CD4-positive, alpha-beta T cell treated with Interleukin-17A for 4 hours (primary cell): ENCODE measurements at places on chromosomes 1 and 21.

GRCh38 chr21:15749082-15749860 lies 19.5 kb downstream of the USP25 start:
- DNase-seq, result no peak

DNA sequence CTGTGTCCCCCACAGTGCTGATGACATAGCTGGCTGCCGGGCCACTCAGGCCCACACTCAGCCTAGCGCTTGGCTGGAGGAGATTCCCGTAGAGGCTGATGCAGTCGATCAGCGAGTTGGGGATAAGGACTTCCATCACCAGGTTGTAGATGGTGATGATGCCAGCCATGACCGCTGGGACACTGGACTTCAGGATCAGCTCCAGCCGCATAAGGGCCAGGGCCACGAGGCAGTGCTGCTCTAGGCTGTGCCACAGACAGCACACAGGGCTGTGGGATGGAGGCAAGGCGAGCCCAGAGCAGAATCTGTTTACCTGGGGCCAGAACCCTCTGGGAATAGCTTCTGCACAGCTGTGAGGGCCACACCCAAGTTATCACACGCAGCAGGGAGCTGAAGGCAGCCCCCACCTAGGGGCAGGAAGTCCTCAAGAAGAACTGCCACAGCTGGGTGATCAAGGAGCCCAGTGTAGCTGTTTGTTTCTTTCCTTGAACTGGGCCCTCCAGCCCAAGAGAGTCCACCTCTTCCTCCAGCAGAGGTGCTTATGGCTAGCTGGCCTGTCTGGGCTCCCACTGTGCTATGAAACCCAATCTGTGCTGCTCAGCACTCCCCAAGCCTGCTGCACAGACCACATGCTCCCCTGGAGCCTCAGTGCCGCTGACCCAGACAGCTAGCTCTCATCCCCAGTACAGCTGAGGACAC lies 6.2 kb downstream of the SLC2A1 start:
- DNase-seq, result peak; percentile 72

DNA sequence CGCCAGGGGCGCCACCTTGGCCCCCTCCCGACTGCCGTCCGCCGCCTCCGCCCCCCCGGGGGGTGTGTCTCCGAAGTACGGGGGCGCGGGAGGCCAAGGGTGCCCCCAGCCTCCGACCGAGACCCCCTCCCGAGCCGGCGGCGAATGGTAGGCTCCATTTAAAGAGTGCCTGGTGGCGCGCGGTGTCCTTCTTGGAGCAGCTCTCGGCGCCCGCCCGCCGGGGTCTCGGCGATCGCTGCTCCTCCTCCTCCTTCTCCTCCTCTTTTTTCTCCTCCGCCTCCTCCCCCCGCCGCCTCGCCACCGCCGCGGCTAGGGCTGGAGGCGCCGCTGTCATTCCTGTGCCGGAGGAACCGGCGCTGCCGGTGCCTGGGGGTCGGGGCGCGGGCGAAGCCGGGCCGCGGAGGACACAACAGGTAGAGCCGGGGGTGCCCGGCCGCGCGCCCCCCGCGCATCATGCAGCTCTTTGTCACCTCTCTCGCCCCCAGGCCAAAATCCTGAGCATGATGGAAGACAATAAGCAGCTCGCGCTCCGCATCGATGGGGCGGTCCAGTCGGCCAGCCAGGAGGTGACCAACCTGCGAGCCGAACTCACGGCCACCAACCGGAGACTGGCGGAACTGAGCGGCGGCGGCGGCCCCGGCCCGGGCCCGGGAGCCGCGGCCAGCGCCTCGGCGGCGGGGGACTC lies at the start of gene KAZN:
Gene KAZN, plus strand, starts transcription at position 188 of the 685 bp plus-strand sequence.
- DNase-seq, result no peak

DNA sequence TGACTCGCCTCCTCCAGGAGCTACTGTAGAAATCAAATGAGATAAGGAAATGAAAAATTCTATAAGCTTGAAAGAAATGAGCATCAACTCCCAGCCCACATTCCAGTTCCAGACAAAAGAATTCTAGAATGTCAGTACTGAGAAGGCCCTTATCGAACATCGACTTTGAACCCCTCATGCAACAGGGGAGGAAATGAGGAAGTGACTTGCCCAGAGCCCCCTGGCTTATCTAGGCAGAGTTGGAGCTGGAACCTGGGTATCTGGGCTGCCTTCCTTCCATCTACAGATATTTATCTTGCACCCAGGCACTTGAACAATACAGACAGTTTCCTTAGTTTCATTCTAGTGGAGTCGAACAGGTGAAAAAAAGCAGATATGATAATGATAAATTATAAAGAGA lies 22.3 kb downstream of the MECR start:
- DNase-seq, result no peak

GRCh38 chr1:87555366-87555765 lies 226.7 kb downstream of the LMO4 start:
- no peak for DNase-seq

DNA sequence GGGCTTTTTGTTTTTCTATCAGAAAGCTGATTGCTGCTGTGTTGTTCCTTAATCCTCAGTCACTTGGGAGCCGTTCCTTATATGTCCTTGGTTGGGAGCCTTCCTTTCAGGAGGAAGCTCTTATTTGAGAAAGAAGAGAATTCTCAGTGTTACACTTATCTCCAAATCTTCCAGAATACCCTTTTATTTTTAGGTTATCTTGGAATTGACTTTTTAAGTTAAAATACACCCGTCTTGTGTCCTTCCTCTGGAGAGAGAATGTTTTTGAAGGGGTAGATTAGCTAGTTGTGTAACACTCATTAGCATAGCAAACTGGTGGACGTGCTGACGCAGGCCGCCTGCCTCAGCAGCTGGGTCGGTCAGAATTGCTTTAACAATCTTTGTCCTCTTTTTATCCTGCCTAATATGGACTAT lies 42.1 kb downstream of the LRRC8B start:
- DNase-seq, result no peak

DNA sequence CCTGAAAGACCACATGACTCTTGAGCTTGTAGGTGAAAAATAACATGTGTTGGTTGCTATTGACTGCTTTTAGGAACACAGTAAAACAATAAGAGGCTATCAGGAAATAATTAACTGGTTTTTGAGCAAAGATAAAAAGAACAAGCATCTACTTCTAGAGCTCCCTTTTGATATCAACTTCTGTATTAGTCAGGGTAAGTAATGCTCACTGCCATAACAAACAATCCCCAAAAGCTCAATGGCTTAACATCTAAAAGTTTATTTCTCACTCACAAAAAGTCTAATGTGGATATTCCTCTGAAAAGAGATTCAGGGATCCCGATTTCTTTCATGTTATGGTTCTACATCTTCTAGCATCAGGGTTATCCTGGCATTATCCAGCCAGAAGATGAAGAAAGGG lies 25.3 kb upstream of the PROX1 start:
- no peak for DNase-seq

GRCh38 chr1:234628089-234628488 lies 18.1 kb upstream of the IRF2BP2 start:
- no peak for DNase-seq

DNA sequence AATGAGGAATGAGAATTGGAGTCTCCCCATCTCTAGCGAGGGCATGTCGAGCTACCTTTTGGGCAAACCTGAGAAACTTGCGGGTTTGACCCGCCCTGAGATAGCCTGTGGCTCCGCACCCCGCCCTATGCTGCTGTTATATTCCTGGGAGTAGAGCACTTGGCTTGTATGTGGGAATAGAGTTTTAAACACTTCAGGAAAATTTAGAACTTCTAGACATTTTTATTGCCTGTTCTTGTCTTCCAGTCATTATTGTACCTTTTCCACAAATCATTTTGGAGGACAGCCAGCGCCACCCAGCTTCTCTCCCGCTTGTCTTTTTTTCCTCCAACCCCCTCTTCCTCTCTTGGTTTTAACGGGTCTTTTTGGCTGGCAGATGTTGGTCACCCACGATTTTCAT lies 738 bp downstream of the GNPAT start:
- DNase-seq, result peak; percentile 18

DNA sequence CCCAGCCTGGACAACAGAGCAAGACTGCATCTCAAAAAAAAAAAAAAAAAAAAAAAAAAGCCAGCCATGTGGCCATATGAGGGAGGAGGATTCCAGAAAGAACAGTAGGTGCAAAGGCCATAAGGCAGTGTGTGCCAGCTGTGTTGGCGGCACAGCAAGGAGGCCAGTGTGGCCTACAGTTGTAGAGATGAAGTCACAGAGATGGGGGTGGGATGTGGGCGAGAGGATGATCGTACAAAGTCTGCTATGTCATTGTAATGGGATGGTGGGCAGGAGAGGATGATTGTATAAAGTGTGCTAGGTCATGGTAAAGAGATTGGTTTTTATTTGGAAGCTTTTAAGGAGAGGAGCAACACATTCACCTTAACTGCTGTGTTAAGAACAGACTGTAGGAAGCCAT lies 9.8 kb upstream of the CR1 start:
- no peak for DNase-seq

GRCh38 chr1:204673909-204674649 lies 11.5 kb downstream of the LRRN2 start:
- DNase-seq, result no peak

DNA sequence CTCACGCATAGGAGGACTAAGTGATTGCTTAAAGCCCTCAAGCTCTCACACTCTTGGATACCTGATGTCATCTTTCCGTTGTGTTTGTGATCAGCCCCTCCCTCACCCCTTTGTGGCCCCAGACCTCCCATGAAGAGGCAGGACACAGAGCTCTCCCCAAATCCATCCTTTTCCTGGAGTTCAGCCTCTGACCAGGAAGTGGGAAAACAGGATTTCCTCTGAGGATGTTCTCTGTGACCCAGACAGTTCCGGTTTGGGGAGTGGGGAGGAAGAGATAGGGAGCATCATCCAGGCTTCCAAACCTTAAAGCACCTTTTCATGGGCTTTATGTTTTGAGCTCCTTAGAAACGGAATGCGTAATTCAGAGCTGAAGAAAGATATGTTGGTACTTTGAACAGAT lies 11.9 kb upstream of the TAL1 start:
- DNase-seq, result no peak
